ENCODE measurements at places on chromosomes 1 and 21. TPM values are rescaled to one million over a fixed set of nuclear protein-coding genes. Genes with fewer than 3 reads are reported as not detected.

The RNU1-4 gene
- 40,842 TPM for total RNA-seq

DNA sequence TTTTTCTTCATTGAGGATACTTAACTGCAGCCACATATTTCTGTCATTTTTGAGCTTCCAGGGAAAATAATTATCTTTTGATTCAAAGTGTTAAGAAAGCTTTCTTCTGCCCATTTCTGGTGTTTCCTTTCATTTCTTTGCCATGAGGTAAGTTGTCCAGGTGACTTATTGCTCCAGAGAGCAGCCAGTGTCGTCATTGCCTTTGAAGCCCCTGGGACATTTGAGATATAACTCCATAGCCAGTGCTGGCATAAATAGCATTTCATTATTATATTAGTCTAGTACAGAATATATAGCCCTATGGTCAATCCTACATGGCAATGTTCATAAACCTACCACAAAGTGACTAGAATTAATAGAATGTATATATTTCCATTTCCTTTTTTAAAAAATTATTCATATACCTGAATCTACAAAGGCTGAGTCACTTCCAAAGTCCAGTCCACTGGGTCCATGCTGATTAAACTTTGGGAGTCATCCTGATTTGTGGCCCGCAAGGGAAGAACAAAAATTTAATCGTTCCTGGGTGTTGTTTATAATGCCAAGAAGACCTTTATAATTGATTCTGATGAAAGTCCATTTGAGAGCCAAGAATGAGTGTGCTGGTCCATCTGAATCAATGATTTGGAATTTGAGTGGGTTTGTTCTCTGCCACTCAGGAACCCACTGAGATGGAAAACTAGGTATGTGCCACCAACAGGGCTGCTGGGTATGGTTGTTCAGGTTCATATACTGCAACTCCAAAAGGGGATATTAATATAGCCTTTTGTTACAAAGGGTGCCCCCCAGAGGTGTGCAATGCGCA is 221.8 kb upstream of the PLXNA2 start:
- DNase-seq, result no peak

The LCE1E gene
- total RNA-seq, result not detected

GRCh38 chr1:164688791-164689190 is 129.8 kb downstream of the PBX1 start:
- no peak for DNase-seq

DNA sequence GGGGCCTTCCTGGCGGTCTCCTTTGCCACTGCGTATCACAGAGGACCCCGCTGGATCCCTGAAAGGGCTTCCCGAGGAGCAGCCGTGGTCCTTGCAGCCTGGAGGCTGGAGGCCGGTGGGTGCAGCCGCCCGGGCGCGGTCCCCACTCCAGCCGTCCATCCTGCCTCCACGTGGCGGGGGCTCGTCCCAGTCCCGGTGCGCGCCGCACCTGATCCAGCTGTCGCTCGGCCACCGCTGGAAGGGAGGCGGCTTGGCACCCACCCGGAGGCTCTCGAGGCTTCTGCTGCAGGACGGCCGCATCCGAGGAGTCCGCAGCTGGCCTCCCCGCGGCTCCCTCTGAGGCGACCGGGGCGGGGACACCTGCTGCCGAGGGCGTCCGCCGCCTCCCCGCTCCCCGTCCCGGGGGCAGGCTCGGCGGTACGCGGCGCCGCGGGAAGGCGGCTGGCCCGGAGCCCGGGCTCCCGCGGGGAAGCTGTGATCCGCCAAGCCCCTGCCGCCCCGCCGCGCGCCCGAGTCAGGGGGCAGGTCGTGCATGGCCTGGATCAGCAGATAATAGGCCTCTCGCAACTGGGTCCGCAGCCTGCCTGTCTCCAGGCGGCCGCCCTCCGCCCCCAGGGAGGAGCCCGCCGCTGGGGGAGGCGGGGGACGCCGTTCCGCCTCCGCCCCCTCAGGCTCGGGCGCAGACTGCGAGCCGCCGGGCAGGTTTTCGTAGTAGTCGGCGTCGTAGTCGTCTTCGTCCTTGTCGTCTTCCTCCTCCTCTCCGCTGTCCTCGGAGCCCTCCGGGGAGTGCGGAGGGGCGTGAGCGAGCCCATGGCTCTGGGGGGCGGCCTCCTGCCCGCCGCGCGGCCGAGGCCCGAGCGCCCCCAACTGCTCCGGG is at the start of gene SYDE2:
TSS of gene SYDE2 (minus strand) at position 554 of the 877 bp plus-strand sequence. CDS start at position 534, 20 bp downstream.
- DNase-seq, result peak; percentile 7

GRCh38 chr1:206646504-206646903 is 11.2 kb downstream of the DYRK3 start:
- no peak for DNase-seq

The CFAP57 gene
- total RNA-seq, result 1.9 TPM

GRCh38 chr1:9770298-9770697 is 53.5 kb downstream of the CLSTN1 start:
- no peak for DNase-seq

- DNase-seq, result no peak
Measured at GRCh38 chr1:61642475-61643232, 82.3 kb downstream of the TM2D1 start.

GRCh38 chr21:31425138-31425537 is 81.1 kb upstream of the TIAM1 start:
- no peak for DNase-seq

The RIMS3 gene
- 28.9 TPM for total RNA-seq

The RAB3B gene
- 22.4 TPM for total RNA-seq

The NR5A2 gene
- 1.2 TPM for total RNA-seq
